ENCODE measurements at places on chromosomes 11 and 22. TPM values are rescaled to one million over a fixed set of nuclear protein-coding genes. Genes with fewer than 3 reads are reported as not detected.

The CD248 gene
- total RNA-seq: 8.2 TPM

- no peak for DNase-seq
Measured at GRCh38 chr11:61873588-61874376, 17.6 kb downstream of the FADS3 start.

DNA sequence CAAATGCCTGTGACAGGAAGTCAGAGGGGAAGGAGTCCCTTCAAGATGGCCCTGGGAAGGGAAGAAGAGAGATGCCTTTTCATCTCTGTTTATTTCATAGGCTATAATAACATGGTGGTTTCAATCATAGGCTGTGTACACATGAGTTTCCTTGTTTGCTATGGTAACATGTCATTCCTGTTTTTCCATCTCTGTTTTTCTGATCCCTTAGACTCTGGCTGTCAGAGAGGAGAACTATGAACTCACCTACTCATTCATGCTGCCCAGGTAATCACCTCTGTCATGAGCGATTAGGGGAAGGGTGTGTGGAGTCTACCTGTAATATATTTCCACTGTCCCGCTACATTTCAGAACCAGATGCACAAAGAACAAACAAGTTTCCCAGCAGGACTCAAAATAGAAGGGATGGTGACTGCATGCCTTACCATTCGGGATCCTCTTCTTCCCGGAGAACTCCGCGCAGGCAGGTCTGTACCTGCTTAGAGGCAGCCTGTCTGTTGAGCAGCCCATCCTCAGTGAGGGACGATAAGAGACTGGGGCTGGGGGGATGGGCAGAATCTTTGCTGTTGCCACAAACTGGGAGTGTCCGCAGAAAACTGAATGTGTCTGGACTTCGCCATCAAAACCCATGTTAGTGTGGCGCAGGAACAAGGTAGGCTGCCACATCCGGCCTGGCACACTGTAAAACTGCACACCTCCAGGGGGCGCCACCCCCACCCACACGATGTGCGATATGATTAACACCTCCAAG lies 7.1 kb upstream of the PEX26 start:
- no peak for DNase-seq

The TBX1 gene
- total RNA-seq: 1.1 TPM

The SPI1 gene
- total RNA-seq: 7.1 TPM

GRCh38 chr11:67705264-67705663 lies 30.8 kb upstream of the ALDH3B2 start:
- no peak for DNase-seq

DNA sequence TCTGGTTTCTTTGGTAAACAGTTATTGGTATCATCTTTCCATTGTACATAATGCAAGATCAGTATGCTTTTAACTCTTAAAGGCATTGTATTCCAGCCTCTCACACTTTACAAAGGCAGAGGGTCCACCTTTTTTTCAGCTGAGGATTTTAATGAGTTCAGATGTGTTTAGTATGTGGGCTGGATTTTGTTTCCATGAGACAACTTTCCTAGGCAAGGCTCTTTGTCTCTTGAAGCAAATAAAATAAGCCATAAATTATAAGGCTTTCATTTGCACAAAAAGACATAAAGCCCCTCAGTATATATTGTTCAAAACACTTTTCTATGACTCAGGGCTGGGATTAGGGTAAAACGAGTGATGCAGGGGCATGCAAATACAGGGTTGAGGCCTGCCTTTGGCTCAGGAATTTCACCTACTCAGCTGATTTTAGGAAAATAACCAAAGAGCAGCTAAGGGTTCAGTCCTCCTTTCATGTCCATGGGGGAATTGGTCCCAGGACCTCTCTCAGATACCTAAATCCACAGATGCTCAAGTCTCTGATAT lies 7.6 kb downstream of the MMP20 start:
- DNase-seq: no peak

DNA sequence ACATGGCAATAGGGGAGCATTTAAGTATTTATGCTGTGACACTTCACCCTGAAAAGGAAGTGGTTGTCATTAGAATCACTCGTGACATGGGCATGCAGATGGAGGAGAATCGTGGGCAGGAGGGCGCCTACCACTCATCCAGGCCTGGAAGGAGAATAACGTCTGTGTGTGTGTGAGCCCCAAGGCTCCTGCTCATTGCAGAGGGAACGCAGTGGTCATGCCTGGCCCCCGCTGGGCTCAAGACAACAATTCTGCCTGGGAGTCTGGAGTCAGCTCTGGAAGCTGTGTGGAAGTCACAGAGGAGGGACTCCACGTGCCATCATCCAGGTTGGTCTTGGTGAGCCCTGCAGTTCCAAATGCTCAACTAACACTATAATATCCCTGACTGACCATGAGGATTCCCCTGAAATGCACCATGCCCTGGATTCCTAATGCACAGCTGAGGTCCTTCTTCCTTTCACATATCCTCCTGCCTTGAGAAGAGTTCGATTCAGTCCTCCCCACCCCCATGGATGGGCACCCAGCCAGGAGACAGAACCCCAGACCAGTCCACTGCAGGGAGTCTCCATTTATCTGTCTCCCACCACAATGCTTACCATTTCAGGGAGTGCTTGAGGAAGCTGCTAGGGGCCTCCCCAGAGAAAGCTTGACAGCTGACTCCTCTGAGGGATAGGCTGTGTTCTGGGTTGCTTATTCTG lies 446.9 kb upstream of the B3GAT1 start:
- no peak for DNase-seq

The MGAT3 gene
- total RNA-seq: 1.2 TPM

The CD151 gene
- 371 TPM for total RNA-seq

The LMNTD2 gene
- total RNA-seq: 89.0 TPM

The SLC1A2 gene
- total RNA-seq: 0.80 TPM

DNA sequence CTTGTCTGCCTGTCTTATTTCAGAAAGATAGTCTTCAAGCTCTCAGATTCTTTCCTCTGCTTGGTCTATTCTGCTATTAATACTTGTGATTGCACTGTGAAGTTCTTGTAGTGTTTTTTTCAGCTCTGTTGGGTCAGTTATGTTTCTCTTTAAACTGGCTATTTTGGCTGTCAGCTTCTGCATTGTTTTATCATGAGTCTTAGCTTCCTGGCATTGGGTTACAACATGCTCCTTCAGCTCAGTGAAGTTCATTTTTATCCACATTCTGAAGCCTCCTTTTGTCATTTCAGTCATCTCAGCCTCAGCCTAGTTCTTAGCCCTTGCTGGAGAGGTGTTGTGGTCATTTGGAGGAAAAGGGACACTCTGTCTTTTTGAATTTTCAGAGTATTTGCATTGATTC lies 15.5 kb upstream of the DEPDC7 start:
- no peak for DNase-seq

GRCh38 chr11:61332281-61332796 lies 566 bp downstream of the DDB1 start:
- no peak for DNase-seq

- no peak for DNase-seq
Measured at GRCh38 chr11:65786008-65786785, 666 bp upstream of the OVOL1 start.

GRCh38 chr11:88252208-88252607 lies 77.0 kb upstream of the RAB38 start:
- no peak for DNase-seq

- DNase-seq: no peak
Measured at GRCh38 chr11:86103808-86104207, 34.9 kb upstream of the PICALM start.

DNA sequence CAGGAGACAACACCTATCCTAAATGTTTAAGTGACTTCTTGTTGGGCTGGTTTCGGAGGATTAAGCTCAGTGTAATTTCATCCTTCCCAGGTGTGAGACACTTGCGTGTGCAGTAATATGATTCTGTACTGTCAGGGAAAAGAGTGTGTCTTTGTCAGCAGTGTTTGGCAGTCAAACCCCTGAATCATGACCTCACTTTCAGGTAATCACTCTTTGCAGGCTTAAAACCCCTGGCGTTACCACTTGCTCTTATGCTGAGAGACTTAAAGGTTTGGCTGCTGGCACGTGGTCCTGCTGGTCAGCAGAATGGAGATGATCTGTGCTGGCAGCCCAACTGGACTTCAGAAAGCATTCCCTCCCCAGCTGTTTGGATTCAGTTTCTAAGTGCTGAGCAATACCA lies 56.1 kb downstream of the APIP start:
- DNase-seq: no peak

DNA sequence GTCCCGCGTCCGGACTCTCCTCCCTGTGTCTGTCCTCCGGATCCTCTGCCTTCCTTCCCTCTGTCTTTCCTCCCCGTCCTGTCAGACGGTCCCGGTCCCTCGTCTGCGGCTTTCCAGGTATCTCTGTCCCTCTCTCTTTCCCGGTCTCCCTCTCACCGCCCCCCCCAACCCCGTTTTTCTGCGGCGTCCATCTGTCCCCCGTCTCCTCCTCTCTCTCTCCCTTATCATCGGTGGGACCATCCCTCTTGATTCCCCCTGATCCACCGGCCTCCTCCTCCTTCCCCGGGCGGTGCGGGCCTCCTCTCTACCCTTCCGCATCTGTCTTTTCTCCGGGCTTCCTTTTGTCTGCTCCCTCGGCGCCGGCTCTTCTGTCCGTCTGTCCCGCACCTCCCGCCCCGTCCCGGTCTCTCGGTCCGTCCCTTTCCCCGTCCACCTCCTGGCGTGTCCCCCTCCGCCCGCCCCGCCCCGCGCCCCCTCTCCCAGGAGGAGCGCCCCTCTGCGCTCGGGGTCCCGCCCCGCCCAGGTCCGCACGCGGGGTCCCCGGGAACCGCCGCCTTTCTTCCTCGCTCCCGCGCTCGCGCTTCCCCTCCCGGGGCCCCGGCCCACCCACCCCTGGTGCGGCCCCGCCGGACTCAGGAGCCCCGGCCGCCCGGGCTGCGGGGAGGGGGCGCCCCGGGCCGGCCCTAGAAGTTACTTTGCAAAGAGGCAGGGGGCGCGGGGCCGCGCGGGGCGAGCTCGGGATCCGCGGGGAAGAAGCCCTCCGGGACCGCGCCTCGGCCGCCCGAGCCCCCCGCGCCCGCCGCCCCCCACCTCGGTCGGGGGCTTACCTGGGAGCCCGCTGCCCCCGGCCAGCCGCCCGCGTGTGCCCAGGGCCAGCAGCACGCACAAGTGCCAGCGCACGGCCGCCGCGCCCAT lies 568 bp downstream of the SCUBE1 start:
- DNase-seq: no peak

The UPK3A gene
- not detected for total RNA-seq

The B3GAT3 gene
- 34.8 TPM for total RNA-seq

The PTPRCAP gene
- 60.7 TPM for total RNA-seq

DNA sequence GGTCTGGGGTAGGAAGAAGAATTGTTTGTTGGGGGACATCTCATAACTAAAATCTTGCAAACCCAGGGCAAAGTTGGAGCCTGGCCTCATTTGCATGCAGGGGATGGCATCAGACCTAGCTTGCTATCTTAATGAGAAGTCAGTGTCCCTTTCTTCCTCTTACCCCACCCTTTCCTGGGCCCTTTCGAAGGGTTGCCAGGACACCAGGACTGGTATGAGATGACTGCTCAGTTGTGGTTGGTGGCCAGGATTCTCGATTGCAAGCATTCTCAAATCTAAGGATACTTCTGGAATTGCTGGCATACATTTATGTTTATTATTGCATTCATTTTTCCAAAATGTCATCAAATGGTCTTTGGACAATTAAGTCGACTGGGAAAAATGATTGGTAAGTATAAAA lies 131.0 kb downstream of the SLC1A2 start:
- no peak for DNase-seq

DNA sequence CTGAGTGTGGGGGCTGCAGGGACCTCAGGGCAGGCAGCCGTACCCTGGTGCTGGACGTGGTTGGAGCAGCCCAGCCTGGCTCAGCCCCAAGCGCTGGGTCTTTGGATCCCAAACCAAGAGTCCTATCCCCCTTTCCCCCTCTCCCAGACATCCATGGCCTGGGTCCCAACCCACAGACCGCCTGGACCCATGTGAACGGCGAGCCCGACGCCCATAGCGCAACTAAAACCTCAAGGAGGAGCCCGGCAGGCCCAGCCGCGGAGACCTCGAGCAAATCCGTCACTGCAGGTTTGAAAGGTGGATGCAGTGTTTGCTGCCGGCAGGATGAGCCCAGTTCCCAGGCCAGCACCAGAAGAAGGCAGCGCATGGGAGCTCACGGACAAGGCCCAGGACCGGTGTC lies 337.0 kb downstream of the BRD1 start:
- DNase-seq: no peak

DNA sequence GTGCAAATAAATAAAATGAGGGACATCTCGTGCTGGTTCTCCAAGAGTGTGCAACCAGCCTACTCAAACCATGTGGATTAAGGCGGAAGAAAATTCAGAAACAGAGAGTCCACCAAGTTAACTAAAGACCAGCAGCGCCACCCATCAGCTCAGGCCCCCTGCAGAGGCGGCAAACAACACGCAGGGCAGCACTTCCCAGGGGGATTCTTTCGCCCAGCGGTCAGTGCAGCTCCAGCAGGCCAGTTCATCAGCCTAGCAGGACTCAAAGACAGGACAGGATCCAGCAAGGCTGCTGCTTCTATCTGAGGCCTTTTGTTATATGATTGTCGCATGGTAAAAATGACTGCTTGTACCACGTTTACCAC lies 51.7 kb downstream of the PACSIN2 start:
- DNase-seq: no peak

The FGF3 gene
- total RNA-seq: not detected

- no peak for DNase-seq
Measured at GRCh38 chr11:87092159-87092558, 54.4 kb downstream of the TMEM135 start.

- DNase-seq: no peak
Measured at GRCh38 chr11:116503216-116504160, 269.3 kb downstream of the BUD13 start.

DNA sequence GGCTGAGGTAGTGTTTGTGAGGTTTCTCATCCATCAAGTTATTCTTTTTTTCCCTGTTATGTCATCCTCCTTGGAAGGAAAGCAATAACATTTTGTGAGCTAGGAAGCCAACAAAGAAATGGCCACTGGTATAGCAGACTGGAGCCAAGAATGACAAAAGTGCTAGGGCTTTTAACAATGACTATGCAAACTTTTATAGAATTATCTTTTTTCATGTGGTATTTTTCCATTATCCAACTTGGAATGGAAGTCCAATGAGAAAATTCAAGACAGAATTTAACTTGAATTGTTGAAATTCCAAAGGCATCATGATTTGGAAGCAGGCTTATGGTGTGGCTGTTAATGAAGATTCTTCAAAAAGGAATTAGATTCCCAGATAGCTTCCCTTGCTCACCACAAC lies 216.4 kb upstream of the PDGFD start:
- DNase-seq: no peak

DNA sequence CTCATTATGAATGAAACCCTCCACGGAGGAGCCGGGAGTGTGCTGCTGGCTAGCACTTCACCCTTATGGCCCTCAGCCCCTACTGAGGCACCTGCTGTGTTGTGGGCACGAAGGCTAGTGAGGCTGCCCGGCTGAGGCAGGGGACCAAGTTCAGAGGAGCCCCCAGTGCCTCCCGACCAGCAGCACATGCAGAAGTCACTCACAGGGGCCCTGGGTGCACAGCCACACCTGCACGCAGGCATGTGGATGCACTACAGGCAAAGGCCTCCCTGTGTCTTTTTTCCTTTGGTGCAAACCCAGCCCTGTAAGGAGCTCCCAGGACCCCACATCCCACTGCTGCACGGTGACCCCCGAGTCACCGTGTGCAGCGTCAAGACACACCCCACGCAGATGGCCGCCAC lies 261.5 kb downstream of the BRD1 start:
- no peak for DNase-seq

- DNase-seq: no peak
Measured at GRCh38 chr22:20988573-20989322, 6.7 kb downstream of the LZTR1 start.

The FGF4 gene
- not detected for total RNA-seq

GRCh38 chr22:41917375-41917902 lies 2.6 kb upstream of the SHISA8 start:
- DNase-seq: no peak
